Posterior cingulate gyrus (tissue), 11 donors: ENCODE measurements at places on chromosomes 4 and X.

GRCh38 chr4:7557456-7557855, 122.7 kb upstream of the PSAPL1 start:
- DNase-seq = no peak

GRCh38 chrX:11064276-11064675, 46.9 kb upstream of the HCCS start:
- no peak for DNase-seq

DNA sequence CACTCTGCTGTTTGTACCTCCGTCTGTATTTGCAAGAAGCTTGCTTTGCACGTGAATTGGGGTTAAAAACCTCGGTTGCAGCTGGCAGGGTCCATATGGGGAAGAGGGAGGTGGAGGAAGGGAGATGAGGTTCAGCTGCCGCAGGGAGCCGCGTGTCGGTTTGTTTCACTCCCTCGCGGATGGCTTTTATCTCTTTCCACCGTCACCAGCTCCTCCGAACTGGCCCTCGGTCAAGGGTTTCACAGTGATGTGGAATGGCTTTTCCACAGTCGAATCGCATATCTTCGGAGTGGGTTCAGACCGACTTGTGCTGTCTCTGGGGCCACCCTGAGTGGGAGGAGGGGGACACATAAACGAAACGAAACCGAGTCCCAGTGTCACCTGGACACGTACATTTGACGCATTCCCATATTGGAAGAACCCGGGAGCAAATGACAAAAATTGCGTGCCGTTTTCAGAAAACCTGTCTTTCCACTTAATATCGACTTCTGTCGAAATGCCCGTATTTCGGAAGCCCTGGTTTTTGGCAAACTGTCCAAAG, 929 bp downstream of the ZBTB33 start:
- no peak for DNase-seq

DNA sequence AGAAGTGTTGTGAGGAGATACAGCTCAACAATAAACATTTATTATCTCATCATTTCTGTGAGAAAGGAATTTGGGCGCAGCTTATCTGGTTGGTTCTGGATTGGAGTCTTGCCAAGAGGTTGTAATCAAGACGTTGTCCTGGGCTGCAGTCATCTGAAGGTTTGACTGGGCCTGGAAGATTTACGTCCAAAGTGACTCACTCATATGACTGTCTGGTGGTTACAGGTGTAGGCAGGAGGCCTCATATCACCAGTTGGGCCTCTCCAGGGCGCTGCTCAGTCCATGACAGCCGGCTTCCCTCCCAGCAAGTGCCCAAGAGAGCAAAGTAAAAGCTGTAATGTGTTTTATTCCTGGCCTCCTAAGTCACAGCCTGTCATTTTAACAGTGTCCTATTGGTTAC, 106.3 kb downstream of the USP46 start:
- DNase-seq = no peak

DNA sequence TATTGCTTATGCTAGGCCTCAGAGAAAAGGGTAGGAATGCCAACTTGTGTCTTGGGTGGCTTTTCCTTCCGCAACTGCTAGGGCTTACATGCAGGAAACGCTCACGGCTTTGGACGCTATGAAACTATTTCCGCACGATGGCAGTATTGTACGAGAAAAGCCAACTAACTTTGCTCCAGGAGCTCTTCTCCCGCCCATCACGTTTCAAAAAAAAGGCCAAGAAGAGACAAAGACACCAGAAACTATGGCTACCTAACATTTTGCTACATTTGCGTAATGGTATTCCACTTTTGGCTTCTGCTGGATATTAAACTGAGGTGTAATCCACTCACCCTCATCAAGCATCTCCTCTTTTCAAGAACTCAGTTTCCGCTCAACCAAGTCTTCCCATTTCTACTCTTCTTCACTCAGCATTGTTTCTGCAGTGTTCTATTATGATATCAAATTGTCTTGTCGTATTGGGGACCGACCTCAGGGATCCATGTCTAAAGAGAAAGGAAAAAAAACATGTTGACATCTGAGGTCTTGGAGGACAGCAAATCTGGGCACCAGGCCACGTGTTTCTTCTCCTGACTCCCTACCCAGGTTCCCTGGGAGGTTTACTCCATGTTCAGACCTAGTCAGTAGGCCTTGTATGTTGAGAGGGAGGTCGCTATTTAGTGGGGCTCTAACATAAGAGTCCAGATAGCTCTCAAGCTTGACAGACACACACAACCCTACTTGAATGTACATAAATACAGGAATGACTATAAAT, 239.4 kb upstream of the STK26 start:
- DNase-seq = no peak

DNA sequence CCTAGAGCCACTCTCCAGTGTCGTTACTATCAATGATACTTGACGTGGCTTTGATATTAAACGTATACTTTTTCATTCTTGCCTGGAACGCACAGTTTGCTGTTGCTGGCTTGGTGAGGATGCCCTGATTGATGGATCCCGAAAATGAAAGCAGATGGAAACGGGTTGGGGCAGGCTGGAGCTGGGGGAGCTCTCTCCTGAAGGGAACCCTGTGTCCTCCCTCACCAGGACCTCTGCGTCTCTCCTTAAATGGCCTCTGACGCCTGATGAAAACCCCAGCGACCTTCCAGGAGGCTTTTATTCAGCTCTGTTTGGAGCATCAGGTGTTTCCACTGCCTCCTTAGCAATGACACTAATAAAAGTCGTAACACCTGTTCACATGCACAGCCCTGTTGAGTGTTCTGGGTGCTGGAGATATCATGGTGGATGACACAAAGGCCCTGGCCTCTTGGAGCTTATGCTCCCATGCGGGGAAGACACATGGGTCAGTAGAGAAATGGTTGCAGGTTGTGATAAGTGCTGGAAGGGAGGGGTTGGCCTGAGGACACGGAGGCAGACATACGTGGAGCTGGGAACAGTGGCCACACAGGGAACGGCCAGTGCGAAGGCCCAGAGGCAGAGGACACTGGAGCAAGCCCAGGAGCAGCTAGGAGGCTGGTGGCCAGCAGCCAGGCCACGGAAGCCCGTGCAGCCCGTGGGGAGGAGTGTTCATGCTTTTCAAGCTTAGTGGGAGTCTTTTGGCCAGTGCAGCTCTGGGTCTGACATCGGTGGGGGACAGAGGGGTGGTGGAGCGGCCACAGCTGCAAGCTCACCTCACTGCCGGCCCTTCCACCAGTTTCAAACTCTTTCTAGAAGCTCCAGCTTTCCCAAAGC, 7.5 kb downstream of the MSANTD1 start:
- DNase-seq = no peak
